Fibroblast of skin of right quadriceps (primary cell): ENCODE measurements at places on chromosomes 11 and 22.
A peak's percentile ranks its signal among the peaks of the same experiment; 100 is the strongest.

GRCh38 chr11:42034826-42035225, 575.4 kb upstream of the LRRC4C start:
- DNase-seq, result no peak

DNA sequence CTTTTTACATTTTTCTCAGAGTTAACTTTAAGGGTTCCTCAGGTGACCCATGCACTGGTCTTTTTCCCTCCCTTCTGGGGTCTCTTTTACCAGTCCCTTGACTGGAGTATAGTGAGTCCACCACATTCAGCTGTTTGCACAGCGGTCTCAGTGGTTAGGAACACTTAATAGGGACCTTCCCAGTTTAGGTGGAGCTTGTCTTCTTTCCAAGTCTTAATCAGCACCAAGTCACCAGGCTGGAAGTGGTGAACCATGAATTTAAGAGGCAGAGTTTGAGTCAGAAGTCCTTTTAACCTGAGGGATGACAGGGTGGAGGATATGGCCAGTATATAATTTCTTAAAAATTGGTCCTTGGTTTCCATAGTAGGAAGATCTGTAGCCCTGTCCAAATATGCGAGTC, 349.7 kb upstream of the MPPED2 start:
- DNase-seq, result no peak

DNA sequence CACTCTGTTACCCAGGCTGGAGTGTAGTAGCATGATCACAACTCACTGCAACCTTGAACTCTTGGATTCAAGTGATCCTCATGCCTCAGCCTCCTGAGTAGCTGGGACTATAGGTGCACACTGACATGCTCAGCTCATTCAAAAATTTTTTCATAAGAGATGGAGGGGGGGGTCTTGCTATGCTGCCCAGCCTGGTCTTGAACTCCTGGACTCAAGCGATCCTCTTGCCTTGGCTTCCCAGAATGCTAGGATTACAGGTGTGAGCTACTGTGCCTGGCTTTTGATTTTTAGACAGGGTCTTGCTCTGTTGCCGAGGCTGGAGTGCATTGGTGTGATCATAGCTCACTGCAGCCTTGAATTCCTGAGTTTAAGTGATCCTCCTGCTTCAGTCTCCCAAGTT, 14.0 kb downstream of the PRAME start:
- no peak for DNase-seq

GRCh38 chr11:50075856-50076255, 43.2 kb downstream of the OR4C45 start:
- DNase-seq, result no peak

DNA sequence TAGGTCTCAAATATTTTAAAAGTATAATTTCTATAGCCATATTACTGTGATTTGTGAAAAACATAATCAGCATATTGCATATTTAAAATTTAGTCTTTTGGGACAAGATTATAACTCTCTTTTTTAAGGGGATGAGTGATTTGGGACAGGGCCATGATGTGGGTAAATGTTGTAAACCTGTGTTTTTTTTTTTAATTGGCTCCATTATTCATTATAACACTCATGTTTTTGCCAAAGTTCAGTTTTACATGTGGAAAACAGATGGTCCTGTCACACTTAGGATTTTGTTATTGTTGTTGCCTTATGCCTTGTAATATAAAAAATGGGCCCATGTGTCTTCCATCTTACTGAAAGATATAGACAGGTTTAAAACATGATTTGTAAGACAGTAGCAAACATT, 1413.5 kb upstream of the RAG2 start:
- no peak for DNase-seq

- no peak for DNase-seq
These were observed 50.4 kb downstream of the IGLL5 start for GRCh38 chr22:22937894-22938480.

DNA sequence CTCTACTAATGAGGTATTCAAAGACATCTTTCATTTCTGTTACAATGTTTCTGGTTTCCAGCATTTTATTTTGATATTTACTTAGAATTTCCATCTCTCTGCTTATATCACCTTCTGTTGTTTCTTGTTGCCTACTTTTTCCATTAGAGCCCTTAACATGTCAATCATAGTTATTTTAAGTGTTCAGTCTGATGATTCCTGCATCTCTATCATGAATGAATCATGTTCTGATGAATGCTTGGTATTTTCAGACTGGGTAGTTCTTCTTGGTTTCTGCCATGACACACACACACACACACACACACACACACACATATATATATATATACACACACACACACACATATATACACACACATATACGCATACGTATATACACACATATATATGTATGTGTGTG, 486.4 kb upstream of the ISX start:
- DNase-seq, result no peak

GRCh38 chr11:1828542-1828941, 6.2 kb upstream of the SYT8 start:
- no peak for DNase-seq

DNA sequence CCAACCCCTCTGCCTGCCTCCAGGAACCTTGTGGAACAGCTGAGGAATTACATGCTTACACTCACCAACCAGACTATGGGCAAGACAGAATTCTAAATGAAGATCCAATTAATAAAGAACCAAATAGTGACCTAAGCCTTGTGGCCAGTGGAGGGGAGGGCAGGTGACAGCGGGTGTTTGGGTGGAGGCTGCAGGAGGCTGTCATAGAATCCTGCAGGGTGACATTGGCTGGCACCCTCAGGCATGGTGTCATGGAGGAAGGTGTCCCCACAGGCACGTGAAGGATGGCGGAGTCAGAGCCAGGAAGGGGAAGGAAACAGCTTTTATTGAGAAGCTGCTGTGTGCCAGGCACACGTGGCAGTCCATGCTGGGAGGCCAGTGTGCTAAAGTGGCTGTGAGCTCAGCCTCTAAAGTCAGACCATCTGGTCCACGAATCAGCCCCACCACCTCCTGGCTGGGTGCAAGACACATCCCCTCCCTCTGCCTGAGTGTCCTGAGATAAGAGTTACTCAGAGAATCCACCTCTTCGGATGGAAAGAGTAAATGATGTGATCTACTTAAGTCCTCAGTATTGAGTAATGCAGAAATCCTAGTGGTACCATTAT, 8.7 kb downstream of the MYO18B start:
- no peak for DNase-seq

GRCh38 chr11:19816817-19817216, 104.2 kb downstream of the NAV2 start:
- DNase-seq, result no peak

DNA sequence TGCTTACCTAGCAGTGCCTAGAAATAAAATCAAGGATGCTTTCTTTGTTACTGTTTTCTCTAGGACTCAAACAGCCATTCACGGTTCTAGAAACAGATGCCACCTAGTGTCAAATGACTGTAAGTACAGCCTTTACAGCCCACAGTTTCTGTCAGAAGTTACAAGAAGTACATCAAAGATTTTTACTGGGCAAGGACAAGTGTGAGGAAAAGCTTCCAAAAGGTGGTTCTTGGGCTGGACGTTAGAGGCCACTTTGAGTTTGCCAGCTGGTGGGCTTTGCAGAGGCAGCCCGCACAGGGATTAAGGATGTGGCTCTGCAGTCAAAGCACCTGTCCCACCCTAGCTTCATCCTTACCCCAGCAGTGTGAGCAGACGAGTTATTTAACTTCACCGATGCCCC, 6.9 kb downstream of the KMT5B start:
- DNase-seq, result peak; percentile 60

- DNase-seq, result peak; percentile 57
These were observed 98.1 kb downstream of the ATXN10 start for GRCh38 chr22:45769569-45770210.

DNA sequence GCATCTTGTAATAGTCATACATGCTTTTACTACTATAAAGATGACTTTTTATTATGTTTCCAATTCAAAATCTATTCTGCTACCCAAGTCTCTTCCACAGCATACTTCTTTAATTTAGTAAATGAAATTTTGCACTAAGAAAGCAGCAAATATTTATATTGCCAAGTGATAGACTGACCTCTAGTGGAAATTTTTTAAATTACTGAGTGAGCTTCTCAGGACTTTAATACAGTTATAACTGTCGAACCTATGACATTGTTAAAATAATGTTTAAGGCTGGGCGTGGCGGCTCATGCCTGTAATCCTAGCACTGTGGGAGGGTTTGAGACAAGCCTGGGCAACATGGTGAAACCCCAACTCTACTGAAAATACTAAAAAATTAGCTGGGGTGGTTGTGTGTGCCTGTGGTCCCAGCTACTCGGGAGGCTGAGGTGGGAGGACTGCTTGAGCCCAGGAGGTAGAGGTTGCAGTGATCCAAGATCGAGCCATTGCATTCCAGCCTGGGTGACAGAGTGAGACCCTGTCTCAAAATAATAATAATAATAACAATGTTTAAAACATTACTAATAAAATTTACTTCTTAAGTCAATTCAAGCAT, 27.3 kb downstream of the STK33 start:
- peak; percentile 54 for DNase-seq

DNA sequence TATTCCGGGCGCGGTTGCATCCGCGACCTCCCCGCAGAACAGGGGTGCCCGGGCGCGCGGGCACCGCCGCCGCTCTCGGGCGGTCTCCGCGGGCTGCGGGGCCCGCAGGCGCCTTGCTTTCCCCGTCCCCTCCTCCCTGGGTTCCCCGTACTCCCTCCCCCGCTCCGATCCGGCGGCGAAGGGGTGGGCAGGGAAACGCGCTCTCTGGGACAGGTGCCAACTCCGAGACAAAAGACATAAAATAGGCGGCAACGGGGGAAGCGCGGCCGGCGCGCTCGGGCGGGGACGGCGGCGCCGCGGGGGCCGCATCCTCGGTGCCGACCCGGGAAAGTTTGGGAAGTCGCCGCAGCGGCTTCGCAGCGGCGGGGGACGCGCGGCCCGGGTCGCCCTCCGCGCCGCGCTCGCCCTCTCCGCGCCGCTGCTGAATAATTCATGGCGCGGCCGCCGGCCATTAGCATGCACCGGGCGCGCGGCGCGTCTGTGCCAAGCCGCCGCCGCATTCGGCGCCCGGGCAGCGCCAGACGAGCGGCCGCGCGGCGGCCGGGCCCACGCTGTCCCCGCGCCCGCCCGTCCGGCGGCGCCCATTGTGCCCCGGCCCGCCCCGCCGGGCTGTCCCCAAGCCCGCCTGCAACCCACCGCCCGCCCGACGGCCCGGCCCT, 78.7 kb upstream of the PPARA start:
- peak; percentile 96 for DNase-seq

DNA sequence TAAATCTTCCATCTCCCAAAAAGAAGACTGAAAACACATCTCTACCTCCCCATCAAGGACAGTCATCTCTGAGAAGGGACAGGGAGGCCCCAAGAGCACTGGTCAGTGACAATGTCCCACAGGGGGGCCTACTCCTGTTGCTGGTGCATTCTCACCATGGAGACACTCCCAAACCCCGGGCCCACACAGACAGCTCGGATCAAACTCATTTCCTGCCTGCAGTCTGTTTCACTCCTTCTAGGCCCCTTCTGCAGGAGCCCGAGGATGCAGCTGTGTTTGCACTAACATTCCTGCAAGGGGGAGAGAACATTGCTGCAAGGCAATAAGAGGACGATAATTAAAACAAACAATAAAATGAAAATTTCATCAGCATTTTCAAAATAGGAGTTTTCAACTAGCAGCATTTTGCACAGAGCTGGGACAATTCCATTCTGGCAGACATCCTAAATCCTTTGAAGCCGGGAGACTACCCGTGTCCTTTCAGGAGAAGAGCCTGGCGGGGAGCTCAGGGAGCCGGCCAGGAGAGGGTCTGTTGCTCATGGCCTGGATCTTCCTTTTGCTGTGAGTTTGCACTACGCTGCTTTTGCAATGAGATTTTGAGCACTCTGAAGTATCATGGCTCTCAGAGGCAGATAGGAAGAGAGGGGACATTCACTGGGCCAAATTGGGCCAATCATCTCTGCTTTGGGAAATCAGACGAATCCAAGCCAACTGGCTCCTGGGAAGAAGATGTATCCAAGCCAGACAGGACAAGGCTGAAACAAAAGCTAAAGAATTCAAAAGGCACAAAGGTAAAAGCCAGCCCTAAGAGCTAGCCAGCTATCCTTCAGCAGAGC, 33.2 kb downstream of the SPATA19 start:
- DNase-seq, result no peak

GRCh38 chr11:8047382-8047781, 33.6 kb upstream of the TUB start:
- no peak for DNase-seq

DNA sequence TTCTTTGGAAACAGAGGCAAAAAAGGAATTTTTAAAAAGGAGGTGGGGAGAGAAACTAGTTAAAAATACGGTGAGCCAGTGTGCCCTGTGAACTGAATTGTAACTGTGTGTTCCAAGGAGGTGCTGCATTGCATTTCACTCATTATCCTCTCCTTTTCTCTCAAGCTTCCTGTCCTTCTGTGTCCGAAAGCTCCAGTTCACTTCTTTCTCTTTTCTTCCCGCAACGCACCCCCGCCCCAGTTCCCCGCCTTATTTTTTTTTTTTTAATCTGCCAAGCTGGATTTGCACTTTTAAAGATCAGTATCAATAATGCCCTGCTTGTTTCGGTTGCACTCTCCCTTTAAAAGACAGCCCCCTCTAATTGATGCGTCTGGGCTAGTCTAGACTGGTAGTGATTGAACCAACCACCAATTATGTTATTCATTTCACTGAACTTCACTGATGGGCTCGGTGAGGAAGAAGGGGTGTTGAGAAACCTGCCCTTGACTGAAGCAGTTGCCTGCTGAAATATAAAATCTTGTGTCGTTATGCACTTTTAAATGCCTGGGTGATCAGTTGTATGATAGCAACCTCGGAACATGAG, 18.5 kb downstream of the BLID start:
- DNase-seq, result peak; percentile 73

DNA sequence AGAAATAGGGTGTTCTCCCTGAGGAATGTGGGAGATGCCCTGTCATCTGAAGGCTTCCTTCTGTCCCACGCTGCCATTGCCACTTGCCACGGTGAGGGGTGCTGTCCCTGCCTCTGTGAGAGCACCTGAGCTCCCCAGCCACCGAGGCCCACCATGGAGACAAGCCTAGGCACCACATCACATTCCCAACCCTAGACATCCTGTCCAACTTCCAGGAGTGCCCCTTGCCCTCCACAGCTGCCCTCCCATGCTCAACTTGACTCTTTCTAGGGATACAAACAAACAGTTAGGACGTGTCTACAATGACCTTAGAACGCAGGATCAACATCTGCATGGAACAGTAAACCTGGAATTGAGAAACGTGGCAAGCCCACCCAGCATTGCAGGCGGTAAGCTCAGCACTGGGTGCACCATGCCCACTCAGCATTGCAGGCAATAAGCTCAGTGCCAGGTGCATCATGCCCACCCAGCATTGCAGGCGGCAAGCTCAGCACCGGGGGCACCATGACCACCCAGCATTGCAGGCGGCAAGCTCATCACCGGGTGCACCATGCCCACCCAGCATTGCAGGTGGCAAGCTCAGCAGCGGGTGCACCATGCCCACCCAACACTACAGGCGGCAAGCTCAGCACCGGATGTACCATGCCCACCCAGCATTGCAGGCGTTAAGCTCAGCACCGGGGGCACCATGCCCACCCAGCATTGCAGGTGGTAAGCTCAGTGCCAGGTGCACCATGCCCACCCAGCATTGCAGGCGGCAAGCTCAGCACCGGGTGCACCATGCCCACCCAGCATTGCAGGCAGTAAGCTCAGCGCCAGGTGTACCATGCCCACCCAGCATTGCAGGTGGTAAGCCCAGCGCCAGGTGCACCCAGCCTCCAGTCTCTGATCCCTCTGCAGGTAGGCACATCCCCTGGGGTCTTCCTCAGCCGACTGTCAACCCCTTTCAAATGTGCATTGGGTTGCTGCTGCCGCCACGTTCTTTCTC, 1463.9 kb downstream of the TBC1D22A start:
- no peak for DNase-seq
